ENCODE measurements at places on chromosomes 4 and X.
A peak's percentile ranks its signal among the peaks of the same experiment; 100 is the strongest.

- DNase-seq, result no peak
Measured at GRCh38 chr4:3010998-3011397, 47.6 kb downstream of the GRK4 start.

DNA sequence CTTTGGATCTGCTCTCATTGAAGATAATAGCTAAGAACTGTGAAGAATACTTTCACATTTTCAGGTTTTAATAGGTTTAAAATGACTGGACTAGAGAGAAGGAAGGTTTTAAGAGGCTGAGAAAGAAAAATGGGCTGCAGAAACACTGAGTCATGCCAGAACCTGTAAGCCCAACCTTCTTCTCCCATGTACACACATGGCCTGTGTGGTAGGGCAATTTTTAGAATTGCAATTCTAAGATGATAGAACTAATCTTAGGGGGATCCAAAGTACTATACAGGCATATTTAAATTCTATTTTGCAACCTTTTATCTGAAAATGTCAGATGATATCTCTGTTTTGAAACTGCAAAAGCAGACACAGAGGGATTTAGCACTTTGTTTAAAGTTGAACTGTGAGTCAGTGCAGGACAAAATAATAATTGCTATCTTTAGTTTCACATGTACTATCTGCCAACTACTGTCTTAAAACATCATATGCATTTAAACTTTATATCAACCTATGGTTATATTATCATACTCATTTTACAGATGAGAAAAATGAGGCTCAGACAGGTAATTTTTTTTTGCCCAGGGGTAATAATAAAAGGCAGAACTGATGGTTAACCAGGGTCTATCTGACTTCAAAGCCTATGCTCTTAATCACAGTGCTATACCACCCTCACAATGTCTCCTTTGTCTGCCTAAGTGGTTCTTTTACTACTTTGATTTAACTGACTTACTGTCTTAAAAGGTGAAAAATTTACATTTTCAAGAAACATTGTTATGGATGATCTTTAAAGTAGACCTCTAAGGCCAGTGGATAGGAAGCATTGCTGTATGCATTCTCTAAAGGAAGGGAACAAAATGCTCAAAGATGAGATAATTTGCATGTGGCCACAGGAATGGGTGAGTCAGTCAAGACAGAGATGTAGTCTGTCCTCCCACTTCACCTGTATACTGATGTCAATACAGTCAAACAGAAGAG lies 4.3 kb downstream of the TMPRSS11E start:
- no peak for DNase-seq

DNA sequence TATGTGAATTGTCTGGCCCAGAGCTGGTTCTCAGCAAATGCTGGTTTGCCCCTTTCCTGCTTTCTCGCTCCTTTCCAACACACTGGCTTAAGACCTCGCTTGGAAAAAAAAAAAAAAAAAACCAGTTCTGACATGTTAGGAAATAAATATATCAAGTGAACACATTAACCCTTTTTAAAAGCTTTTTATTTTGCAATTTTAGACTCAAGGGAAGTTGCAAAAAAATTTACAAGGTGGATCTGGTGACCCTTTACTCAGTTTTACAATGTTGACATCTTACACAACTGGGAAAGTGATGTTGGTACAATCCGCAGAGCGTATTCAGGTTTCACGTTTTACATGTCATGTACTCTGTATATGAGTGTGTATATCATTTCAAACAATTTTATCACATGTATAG lies 100.1 kb downstream of the RTL5 start:
- no peak for DNase-seq

- no peak for DNase-seq
Measured at GRCh38 chrX:41338436-41338835, 4.5 kb downstream of the DDX3X start.

DNA sequence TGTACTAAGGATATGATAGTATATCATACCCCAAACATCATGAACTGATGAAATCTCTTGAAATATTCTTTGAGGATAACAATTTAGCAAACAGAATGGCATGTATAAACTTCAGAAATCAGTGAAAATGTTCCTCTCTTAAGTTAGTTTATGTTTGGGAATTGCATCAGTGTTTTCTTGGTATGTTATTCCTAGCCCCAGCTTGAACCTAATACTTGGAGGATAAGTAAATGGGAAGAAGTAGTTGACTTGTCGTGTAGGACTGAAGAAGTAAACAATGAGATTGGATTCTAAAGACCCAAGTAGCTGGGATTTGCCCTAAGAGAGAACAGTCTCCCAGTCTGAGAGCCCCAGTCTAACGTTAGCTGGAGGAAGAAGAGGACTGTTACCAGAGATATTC lies 355.7 kb downstream of the GALNTL6 start:
- no peak for DNase-seq

GRCh38 chr4:126271292-126271691 lies 956.5 kb downstream of the FAT4 start:
- DNase-seq, result no peak

DNA sequence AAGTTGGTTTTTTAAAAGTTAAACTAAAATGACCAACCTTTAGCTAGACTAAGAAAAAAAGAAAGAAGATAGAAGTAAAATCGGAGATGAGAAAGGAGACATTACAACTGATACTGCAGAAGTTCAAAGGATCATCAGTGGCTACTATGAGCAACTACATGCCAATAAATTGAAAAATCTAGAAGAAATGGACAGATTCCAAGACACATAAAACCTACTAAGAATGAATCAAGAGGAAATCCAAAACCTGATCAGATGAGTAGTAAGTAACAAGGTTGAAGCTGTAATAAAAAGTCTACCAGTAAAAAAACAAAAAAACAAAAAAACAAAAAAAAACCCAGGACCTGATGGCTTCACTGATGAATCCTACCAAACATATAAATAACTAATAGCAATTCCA lies 16.1 kb downstream of the IQCM start:
- DNase-seq, result no peak

- DNase-seq, result no peak
Measured at GRCh38 chrX:47648376-47648775, 2.0 kb downstream of the ELK1 start.

GRCh38 chrX:16643176-16643575 lies 6.8 kb upstream of the S100G start:
- no peak for DNase-seq

DNA sequence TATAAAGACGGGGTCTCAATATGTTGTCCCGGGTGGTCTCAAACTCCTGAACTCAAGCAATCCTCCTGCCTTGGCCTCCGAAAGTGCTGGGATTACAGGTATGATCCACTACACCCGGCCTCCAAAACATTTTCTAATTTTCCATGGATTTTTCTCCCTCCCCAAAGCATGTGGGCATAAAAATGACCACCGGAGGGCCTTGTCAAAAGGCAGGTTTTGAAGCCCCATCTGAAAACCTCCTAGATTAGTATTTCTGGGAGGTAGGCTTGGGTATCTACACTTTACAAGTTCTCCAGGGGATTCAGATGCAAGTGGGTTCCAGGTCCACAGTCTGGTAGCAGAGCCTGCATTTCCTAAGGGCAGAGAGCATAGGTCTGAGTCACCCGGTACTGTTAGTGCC lies 1.4 kb upstream of the GPR173 start:
- DNase-seq, result no peak

- no peak for DNase-seq
Measured at GRCh38 chrX:118484216-118484903, 11.3 kb upstream of the DOCK11 start.

DNA sequence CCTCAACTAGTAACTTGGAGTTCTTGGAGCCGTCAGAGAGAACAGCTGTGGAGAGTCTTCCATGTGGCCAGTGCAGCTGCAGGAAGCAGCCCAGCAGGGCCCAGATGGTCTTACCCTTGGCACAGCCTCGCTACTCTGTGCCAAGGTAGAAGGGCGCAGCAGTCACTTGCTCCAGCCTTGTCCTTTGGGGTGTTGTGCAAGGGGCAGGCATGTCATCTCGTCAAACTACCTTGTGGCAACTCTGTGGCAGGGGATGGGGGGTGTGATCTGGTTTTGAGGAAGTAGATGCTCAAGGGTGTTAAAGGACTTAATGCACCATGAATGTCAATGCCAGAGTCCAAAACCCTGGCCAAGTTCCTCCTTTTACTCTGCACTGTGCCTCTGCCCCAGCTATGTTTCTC lies 34.2 kb upstream of the TBC1D14 start:
- no peak for DNase-seq

- DNase-seq, result no peak
Measured at GRCh38 chr4:173919861-173920260, 363.6 kb downstream of the FBXO8 start.

DNA sequence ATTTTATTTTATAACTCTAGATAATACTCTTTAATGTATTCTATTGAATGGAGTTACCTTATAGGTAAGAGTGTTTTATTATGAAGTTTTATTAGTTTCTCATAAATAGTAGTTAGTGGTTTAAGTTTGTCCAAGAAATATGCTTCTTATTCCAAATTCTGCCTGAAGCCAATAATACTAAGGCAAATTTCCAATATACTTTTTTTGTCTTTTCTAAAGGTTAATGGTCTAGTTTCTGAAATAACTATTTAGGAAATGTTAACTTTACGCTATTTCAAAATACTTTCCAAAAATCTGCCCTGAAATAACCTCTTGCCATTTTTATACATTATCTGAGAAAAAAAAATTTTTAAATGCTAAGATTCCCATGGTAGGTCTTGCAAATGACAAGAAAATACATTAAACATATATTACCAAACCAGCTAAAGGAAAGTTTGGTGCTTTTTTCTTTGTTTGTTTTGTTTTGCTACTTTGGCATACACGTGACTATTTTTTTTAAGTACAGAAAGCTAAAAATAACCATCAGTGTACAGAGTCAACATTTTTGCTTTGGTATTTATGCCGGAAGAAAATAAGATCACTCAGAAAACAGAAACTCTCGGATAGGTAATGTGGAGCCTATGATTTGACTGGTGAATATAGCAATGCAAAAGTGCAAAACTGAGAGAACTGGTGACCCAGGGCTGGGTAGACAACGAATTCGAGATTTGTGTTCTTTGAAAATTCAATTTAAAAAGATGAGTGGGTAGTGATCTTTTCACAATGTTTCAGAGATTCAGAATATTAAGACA lies 29.8 kb downstream of the PCDH18 start:
- DNase-seq, result no peak

DNA sequence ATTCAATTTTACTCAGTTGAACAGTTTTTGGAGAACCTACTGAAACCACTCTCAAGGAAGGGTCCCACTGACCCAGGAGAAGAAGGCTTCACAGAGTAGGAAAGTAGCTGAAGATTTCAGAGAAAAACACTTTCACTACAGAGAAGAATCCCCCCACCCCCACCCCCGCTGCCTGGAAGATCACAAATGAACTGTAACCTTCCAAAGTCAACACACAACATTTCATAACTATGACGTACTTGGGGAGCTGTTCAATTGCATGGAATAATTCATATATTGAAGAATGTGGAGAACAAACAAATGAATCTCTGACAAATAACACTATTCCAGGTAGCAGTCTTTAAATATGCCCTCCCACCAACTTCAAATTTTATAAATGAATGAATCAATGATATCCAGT lies 86.1 kb upstream of the STS start:
- DNase-seq, result no peak

DNA sequence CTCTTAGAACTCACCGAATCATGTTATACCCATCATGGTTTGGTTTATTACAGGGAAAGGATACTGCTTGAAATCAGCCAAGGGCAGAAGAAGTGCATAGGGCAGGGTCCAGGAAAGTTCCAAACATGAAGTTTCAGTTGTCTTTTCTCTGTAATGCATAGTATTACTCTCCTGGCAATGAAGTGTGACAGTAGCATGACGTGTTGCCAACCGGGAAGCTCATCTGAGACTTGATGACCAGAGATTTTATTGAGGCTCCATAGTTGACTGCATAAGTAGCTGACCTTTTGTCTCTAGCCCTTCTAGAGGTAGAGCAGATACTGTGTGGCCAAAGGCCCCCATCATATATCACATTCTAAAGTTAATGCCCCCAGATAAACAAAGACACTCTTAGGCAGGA lies 72.1 kb downstream of the BEND4 start:
- no peak for DNase-seq

DNA sequence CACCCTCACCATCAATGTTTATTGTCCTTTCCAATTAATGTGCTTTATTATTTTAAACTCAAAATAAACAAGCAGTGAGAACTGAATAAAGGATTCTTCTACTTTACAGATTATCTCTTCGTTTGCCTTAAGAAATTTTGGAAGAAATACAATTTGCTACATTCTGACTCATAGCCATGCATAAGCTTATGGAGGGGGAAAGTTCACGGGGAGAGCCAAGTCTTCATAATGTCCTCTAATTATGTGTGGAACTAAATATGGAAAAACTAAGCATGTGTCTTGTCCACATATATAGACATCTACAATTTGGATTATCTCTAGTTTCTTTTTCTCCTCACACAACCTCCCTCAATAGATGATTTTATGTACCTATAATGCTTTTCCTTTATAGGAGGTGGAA lies 17.5 kb downstream of the CXCL13 start:
- DNase-seq, result no peak

DNA sequence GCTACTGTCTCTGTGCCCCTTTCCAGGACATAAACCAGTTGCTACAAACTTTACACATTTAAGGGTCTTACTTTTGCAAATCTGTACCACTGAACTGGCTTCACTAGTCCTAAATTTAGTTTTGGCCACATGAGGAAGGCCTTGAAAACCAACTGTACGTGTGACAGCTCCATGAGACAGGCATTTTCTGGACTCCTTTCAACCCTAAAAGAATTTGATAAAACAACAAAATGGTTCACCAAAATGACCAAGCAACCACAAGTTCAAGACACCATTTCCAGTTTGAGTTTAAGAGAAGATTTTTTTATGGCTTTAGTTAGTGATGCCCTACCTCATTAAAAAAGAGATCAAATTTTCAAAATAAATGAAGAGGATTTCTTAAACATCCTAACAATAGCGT lies 246.4 kb downstream of the ZNF674 start:
- no peak for DNase-seq

- DNase-seq, result no peak
Measured at GRCh38 chrX:3678328-3678727, 35.1 kb downstream of the PRKX start.

- no peak for DNase-seq
Measured at GRCh38 chr4:81746773-81747172, 275.1 kb upstream of the RASGEF1B start.

DNA sequence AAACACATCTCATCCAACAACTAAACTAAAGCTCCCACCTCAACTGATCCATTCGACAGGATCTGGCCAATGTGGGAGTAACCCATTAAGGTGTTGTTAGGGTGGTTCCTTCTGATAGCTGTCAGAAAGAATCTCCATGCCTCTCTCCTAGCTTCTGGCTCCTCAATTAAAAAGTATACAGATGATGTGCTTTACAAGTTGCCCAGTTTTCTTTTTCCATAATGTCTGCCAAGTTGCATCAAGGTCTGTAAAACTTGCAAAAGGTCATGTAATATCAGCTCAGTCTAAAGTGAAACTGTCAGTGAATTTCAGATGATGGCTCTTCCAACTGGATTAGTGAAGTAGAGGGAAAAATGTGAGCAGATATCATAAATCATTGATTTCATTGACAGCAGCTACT lies 191.8 kb downstream of the RAB28 start:
- no peak for DNase-seq

- DNase-seq, result peak; percentile 32
Measured at GRCh38 chr4:38306482-38307071, 346.4 kb downstream of the PTTG2 start.

GRCh38 chr4:185317880-185318279 lies 77.8 kb downstream of the LRP2BP start:
- no peak for DNase-seq

All from naive thymus-derived CD4-positive, alpha-beta T cell (primary cell).